Activated T-helper 1 cell treated with anti-CD3 and anti-CD28 coated beads, Interleukin-12 subunit alpha, Interleukin-12 subunit beta, Interleukin-2, Interleukin-4 antibody, amounts not matched to agents 30 ng/mL and 10 ng/mL and 1 ng/mL, durations not matched to agents 14 hours and 24 hours and 36 hours (primary cell): ENCODE measurements at places on chromosomes 7 and 10.

DNA sequence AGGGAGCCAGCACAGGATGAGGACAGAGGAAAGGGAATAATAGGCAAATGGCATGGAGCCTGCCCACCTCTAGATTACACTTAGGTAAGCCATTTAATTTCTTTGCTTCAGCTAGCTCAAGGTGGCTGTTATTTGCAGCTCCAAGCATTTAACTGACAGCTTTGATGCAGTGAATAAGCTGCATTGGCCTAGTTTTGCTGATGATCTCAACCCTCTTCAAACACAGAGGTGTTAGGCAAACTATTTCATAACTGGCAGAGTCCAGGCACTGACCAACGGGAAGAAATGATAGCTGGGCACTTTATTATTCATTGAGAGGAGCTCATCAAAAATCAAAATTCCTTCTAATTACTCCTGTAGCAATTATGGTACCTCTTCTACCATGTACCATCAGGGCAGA, 317.4 kb downstream of the BMPER start:
- H3K27me3 ChIP-seq, result no peaks in the 10 kb centered on the region
- H3K4me1 ChIP-seq, result no peaks in the 10 kb centered on the region
- no peak for DNase-seq

DNA sequence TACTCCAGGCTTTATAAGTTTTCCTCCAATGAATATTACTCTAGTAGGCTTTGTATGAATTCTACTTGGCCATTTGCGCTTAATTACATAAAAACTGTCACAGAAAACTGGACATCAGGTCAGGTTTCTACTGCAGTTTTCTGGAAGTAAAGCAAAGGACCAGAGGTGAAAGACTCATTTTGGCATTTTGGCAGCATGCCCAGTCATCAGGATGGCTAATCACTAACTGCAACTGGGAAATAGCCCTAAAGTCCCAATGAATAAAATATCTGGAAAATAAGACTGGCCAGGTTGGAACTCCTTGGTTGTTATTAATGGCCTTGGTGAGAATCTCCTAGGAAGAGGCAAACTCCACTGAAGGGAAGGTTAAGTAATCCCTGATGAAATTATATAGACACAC, 75.5 kb downstream of the COPG2 start:
- no peaks in the 10 kb centered on the region for H3K27me3 ChIP-seq
- no peaks in the 10 kb centered on the region for H3K4me1 ChIP-seq
- no peak overlapping the region for H3K4me3 ChIP-seq
- DNase-seq, result no peak
- no peak overlapping the region for H3K27ac ChIP-seq

- no peak overlapping the region for H3K4me3 ChIP-seq
- H3K27me3 ChIP-seq, result no peaks in the 10 kb centered on the region
- no peaks in the 10 kb centered on the region for H3K4me1 ChIP-seq
These were observed 208.2 kb downstream of the TFEC start for GRCh38 chr7:115822380-115822779.

DNA sequence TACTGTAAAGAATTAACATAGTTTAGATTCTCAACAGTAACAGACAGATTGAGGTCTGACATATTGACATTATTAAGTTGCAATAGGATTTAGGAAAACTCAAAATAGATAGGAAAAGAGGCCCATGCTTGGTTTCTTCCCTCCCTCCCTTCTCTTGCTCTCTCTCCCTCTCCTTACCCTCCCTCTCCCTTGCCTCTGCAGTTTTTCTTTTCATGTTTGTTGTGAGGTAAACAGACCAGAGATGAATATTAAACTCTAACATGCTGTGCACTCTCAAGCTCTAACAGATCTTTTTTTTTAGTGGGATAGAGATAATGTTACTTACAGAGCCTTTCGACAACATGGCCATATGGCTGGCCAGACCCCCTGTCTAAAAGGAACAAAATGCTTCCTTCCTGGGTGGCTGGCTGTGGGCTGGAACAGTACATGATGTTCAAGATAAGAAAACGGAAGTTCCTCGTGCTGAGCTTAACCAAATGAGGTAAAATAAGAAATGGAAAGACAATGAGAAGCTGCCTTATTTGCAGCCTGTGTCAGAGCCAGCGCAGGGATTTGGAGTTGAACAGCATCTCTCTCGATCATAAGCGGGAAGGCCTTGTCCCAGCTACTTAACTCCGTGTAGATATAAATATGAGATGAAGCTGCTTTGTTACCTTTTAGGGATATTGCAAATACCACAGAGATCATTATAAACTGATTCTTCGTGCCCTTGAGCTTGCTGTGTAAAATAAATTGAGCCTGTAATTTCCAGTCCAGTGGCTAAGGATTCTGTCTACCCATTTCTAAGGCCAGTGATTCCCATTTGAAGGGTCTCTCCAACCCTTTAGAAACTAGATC, 391.9 kb upstream of the NPVF start:
- H3K27ac ChIP-seq, result no peak overlapping the region
- no peaks in the 10 kb centered on the region for H3K36me3 ChIP-seq
- peaks cover 5% of the 10 kb centered on the region for H3K27me3 ChIP-seq
- DNase-seq, result no peak
- H3K4me3 ChIP-seq, result no peak overlapping the region

DNA sequence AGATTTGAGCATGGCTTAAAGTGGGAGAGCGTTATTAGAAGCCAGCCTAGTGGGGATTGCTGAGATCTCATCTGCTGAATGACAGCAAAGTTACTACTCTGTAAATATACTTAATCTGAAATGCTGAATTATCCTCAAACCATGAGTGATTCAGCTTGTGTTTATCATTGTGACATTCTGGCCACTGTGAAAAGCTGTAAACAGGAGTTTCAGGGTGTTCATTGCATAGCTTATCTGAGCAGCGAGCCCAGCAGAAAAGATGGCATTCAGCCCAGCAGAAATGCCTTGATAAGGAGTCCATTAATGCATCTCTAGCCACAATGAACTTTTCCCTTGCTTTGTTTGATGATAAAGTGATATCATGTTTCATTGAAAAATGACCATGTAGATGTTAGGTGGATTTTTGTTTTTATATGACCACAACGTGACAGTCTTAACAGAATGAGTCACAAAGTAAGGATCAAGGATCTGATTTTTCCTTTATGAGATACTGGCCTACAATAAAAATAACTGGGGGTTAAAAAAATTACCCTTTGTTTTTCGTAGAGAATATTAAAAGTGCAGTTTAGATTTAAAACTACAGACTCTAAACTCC, 7.8 kb downstream of the TES start:
- H3K4me1 ChIP-seq, result peaks cover 74% of the 10 kb centered on the region
- DNase-seq, result no peak
- no peaks in the 10 kb centered on the region for H3K27me3 ChIP-seq
- peaks cover 19% of the 10 kb centered on the region for H3K36me3 ChIP-seq

- no peak overlapping the region for H3K4me3 ChIP-seq
- H3K27ac ChIP-seq, result no peak overlapping the region
- H3K36me3 ChIP-seq, result no peaks in the 10 kb centered on the region
- peaks cover 11% of the 10 kb centered on the region for H3K27me3 ChIP-seq
- no peak for DNase-seq
These were observed 188.6 kb upstream of the IMMP2L start for GRCh38 chr7:111750878-111751277.

- H3K4me1 ChIP-seq, result no peaks in the 10 kb centered on the region
- H3K36me3 ChIP-seq, result peaks cover 27% of the 10 kb centered on the region
- DNase-seq, result no peak
- H3K4me3 ChIP-seq, result no peak overlapping the region
These were observed 72.7 kb downstream of the TAX1BP1 start for GRCh38 chr7:27812706-27813105.

DNA sequence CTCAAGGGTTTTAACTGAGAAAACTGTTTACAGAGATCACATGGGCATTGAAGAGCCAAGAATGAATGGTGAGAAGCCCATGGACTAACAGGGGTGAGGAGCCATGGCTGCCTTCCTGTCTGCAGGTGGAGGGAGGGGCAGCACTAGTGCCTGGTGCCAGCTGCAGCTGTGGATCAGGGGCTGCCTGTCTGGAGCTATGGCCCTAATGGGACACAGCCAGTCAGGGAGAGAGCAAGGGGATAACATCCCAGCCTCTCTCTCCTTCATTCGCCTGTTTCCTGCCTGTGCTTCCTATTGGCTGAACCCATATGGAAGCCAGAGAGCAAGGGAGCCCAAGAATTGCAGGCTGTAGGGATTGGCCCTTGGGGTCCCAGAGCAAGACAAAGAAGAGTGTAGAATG, 125.8 kb upstream of the GAD2 start:
- H3K36me3 ChIP-seq, result no peaks in the 10 kb centered on the region
- H3K27ac ChIP-seq, result no peak overlapping the region
- H3K27me3 ChIP-seq, result peaks cover 8% of the 10 kb centered on the region
- H3K4me3 ChIP-seq, result no peak overlapping the region
- H3K4me1 ChIP-seq, result no peaks in the 10 kb centered on the region
- DNase-seq, result no peak

- DNase-seq, result no peak
- H3K27ac ChIP-seq, result peak overlapping the region; percentile 98
- H3K4me1 ChIP-seq, result peaks cover 52% of the 10 kb centered on the region
- no peaks in the 10 kb centered on the region for H3K27me3 ChIP-seq
- H3K4me3 ChIP-seq, result peak overlapping the region; percentile 99
These were observed 531 bp downstream of the IKZF1 start for GRCh38 chr7:50304911-50305582.

GRCh38 chr10:21849607-21850006, 153.9 kb downstream of the DNAJC1 start:
- H3K27me3 ChIP-seq, result no peaks in the 10 kb centered on the region
- no peak overlapping the region for H3K27ac ChIP-seq
- DNase-seq, result no peak

- no peak for DNase-seq
- H3K4me3 ChIP-seq, result no peak overlapping the region
- no peaks in the 10 kb centered on the region for H3K36me3 ChIP-seq
- peaks cover 6% of the 10 kb centered on the region for H3K4me1 ChIP-seq
These were observed 28.3 kb downstream of the NRP1 start for GRCh38 chr10:33306126-33306525.

- H3K36me3 ChIP-seq, result peaks cover 3% of the 10 kb centered on the region
- H3K4me1 ChIP-seq, result peaks cover 17% of the 10 kb centered on the region
- DNase-seq, result no peak
These were observed 60.2 kb upstream of the NRBF2 start for GRCh38 chr10:63072951-63073350.

- no peaks in the 10 kb centered on the region for H3K36me3 ChIP-seq
- no peak for DNase-seq
- no peak overlapping the region for H3K27ac ChIP-seq
- no peaks in the 10 kb centered on the region for H3K27me3 ChIP-seq
- H3K4me3 ChIP-seq, result no peak overlapping the region
These were observed 173.1 kb downstream of the HPSE2 start for GRCh38 chr10:99062591-99062990.

- no peak overlapping the region for H3K4me3 ChIP-seq
- H3K27me3 ChIP-seq, result no peaks in the 10 kb centered on the region
- H3K4me1 ChIP-seq, result no peaks in the 10 kb centered on the region
- H3K27ac ChIP-seq, result no peak overlapping the region
- DNase-seq, result no peak
These were observed 387.1 kb downstream of the LRMDA start for GRCh38 chr10:75818552-75818951.

GRCh38 chr10:124596962-124597845, 135.6 kb downstream of the LHPP start:
- no peak overlapping the region for H3K27ac ChIP-seq
- peaks cover 6% of the 10 kb centered on the region for H3K4me1 ChIP-seq
- no peaks in the 10 kb centered on the region for H3K36me3 ChIP-seq
- no peak overlapping the region for H3K4me3 ChIP-seq
- no peak for DNase-seq
- no peaks in the 10 kb centered on the region for H3K27me3 ChIP-seq

DNA sequence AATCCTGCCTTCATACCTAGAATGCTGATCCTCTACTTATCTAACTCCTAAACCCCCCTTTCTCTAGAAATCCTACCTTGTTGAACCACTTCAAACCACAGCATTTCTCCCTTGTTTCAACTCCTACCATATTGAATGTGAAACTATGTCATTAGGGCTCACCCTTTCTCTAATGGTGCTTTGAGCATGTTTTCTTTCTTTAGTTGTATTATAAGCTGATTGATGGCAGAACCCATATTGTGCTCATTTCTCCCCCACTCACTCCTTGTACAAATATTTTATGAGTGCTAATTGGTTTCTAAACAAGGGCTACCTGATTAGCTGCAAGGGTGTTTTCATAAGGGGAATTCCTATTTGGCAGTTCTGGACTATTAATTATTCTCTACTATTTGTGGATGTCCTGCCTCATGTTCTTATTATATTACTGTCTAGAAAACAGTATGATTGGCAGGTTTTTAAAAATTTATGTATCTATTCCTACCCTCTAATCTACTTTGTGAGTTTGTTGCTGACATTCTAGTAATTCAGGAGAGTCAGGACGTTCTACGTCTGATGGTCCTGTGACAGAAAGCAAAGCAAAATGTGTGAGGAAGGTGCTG, 765.8 kb downstream of the KCNMA1 start:
- no peak overlapping the region for H3K27ac ChIP-seq
- no peaks in the 10 kb centered on the region for H3K4me1 ChIP-seq
- no peaks in the 10 kb centered on the region for H3K36me3 ChIP-seq
- no peak for DNase-seq
- no peaks in the 10 kb centered on the region for H3K27me3 ChIP-seq
- no peak overlapping the region for H3K4me3 ChIP-seq

GRCh38 chr10:43044448-43044921, 32.4 kb upstream of the RET start:
- H3K27ac ChIP-seq, result no peak overlapping the region
- no peaks in the 10 kb centered on the region for H3K36me3 ChIP-seq
- no peaks in the 10 kb centered on the region for H3K27me3 ChIP-seq
- no peaks in the 10 kb centered on the region for H3K4me1 ChIP-seq
- no peak for DNase-seq
- no peak overlapping the region for H3K4me3 ChIP-seq

GRCh38 chr7:129266181-129266580, 41.4 kb downstream of the AHCYL2 start:
- no peaks in the 10 kb centered on the region for H3K36me3 ChIP-seq
- no peak overlapping the region for H3K4me3 ChIP-seq
- DNase-seq, result no peak
- H3K4me1 ChIP-seq, result no peaks in the 10 kb centered on the region
- H3K27ac ChIP-seq, result no peak overlapping the region

DNA sequence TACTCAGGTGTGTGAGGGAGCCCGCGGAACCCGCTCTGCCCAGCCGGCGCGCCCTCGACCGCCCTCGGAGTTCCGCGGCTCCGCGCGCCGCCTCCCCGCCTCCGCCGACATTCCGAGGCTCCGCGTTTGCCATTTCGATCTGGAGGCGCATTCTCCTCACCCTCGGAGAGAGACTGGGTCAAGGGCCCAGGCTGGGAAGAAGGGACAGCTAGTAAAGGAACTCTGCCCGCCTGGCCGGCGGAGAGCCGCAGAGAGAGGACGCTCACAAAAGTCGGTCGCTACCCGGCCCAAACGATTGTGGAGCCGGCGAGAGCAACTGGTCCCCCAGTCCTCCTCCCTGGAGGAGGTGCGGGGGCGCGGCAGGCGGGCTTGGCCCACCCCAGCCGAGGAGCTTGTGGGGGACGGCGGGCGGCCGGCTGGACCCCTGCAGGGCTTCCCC, 74.5 kb upstream of the LEP start:
- no peak overlapping the region for H3K27ac ChIP-seq
- no peaks in the 10 kb centered on the region for H3K36me3 ChIP-seq
- DNase-seq, result no peak
- H3K27me3 ChIP-seq, result peaks cover 67% of the 10 kb centered on the region
